ENCODE measurements at places on chromosomes 2 and 18.

DNA sequence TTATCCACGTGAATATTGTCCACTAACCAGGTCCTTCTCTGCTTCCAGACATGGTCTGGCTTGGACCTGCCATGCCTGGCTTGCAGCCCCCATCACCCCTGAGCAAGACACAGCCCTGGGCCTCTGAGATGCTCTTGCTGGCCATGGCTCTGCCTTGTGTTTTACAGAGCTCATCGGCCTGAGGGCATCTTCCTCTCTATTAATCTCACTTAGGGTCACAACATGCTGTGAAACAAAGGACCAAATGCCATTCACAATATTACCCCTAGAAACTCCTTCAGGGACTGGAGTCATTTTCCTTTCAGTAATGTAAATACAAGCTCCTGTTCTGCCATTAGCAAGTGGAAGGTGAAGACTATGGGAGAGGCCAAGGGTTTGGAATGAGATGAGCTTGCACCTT lies 6.8 kb upstream of the TPO start:
- no peak for DNase-seq

DNA sequence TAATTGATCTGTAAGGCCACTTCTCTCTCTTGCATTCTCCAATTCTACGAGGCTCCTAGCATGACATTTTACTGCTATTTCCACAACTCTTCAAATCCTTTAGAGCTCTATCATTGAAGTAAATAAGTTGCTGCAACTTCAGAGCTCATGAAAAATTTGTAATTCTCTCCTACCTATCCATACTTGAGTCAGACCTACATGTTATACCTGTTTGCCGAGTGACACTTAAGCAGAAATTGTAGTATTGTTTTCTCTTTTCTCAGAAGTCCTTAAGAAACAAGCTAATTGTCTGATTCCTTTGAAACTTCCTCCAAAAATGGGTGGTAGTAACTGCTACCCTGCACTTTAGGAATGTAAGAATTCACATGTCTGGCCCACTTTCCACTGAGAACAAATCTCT lies 26.1 kb downstream of the GALM start:
- no peak for DNase-seq

GRCh38 chr2:239113615-239114014 lies 265.7 kb downstream of the TWIST2 start:
- no peak for DNase-seq

GRCh38 chr2:192197357-192197756 lies 2.6 kb upstream of the TMEFF2 start:
- DNase-seq = peak; percentile 11

Measured in stomach (tissue), 19 donors.